ENCODE measurements at places on chromosomes 11 and 22.

DNA sequence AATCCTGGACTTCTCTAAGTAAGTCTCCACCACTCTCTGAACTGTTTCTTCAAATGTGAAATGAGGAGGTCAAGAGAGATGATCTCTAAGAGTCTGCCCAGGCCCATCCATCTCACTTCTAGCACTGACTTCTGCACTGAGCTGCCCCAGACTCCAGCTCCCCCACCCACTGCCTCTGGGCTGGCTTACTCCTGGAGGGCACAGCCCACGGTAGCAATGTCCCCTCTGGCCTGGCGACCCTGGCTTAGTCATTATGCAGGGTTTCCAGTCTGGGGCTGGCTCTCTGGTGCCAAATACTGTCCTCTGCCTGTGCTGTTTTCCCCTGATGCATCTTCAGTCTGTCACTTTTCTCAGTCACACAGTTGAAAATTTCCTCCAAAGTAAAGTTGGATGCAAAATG lies 60.9 kb downstream of the PKNOX2 start:
- no peak for DNase-seq

GRCh38 chr22:27598792-27599191 lies 202.8 kb downstream of the MN1 start:
- DNase-seq: no peak

DNA sequence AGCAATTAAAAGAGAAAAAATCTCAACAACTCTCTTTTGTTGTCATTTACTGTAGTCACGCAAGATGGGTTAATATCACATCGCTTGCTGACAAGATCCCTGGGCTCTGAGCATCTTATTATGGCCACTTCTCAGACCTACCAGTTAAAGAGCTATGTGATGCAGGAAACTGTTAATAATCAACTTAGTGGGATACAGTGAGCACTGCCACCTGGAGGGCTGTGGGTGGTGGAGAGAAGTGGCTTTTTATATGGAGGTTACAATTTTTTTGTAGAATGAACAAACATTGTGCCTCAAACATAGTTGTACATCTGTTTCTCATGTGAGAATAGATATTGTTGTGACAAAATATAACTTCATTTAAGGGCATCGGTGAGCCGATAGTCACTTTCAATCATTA lies 181.0 kb downstream of the TENM4 start:
- DNase-seq: no peak

DNA sequence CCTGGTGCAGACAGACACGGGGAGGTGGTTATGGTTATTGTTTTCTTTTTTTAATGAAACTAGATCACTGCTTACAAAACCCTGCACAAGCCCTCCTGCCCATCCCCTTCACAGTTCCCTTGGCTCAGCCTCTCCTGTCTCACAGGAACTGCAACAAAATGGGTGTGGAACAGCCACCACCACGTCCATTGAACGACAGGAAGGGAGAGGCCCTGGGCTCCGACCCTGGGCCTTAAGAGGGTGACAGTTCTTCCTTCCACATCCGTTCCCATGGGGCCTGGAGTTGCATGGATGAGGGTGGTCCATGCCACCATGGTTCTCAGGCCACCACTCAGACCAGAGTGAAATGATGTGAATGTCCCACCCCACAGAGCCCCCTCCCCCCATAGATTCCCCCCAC lies 15.7 kb downstream of the PRPF19 start:
- DNase-seq: no peak

DNA sequence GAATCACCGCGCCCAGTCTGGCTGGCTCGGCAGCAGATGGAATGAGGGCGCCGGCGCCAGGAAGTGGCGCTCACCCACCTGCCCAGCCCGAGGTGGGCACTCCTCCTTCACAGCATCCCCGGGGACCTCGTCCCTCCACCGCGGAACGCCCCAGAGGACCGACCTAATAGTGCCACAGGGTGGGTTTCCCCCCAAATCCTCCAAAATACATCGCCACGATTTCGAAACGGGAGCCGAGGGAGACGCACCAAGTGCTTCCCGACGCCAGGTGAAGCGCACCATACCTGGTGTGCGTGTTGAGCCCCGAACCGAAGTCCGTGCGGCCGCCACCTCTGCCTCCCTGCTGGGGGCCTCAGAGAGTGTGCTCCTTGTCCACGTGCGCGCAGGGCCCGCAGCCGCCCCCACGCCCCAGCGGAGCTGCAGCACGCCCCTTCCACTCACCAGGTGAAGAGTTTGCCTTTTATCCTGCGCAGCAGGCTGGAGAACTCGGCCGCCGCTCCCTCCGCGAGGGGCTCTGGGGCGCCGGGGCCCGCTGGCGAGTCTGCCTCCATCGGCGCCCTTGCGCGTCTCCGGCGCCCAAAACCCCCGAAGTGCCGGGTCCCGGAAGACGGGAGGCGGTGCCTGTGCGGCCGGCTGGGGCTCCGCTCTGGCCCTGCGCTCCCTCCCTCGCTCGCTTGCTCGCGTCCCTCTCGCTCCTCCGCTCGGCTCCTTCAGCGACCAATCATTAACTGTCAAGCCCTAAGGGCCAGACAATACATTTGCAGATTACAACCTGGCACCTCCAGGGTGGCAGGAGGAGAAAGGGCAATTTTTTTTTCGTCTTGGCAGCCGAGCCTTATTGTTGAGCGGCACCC lies at the start of gene SLC35F2:
SLC35F2 (minus strand) TSS at position 571 of the 854 bp plus-strand sequence; CDS start at position 551, 20 bp downstream.
- no peak for DNase-seq

DNA sequence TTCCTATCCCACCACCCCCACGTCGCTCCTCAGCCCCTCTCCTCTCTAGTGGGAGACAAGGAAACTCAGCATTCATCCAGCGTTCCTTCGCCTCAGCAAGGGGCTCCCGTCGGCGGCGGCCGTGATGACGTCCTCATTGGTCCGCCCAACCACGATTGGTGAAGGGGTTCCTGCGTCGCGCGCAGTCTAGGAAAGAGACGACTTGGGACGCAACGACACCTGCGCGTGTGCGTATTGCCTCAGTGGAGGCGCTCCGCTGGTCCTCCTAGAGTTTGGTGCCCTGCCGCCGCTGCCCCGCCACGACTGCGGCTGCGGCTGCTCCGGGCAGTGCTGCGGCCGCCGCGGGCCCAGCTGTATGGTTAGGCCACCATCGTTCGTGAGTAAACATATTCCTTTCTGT lies 56.6 kb downstream of the CCDC81 start:
- no peak for DNase-seq

- no peak for DNase-seq
These were observed 308.6 kb downstream of the DLG2 start for GRCh38 chr11:85318573-85318972.

DNA sequence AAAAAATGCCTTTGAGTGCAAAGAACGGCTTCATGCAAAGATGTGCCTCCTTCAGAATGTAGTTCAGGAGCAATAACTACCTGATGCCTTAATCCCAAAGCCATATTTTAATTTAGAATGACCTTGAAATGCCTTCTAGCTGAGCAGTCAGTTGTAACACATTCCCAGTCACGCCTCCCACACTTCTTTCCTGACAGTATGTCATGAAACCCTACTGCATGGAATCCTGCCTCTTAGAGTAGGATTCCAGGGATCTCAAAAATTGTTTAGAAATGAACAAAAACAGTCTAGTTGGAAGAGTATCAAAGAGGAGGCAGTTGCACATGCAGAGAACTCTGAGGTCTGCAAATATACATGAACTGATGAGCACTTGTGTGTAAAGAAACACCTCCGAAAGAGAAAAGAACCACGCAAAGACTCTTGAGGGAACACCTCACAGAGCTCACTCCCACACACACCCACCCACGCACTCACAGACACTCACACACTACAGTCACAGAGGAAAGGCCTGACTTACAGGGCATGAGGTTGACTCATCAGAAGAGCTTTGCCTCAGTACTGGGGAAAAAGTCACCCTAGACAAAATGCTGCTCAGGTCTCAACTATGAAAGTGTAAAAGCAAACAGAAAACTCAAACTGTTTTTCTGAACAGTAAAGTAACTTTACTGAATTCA lies 77.4 kb downstream of the GGTLC2 start:
- DNase-seq: no peak

DNA sequence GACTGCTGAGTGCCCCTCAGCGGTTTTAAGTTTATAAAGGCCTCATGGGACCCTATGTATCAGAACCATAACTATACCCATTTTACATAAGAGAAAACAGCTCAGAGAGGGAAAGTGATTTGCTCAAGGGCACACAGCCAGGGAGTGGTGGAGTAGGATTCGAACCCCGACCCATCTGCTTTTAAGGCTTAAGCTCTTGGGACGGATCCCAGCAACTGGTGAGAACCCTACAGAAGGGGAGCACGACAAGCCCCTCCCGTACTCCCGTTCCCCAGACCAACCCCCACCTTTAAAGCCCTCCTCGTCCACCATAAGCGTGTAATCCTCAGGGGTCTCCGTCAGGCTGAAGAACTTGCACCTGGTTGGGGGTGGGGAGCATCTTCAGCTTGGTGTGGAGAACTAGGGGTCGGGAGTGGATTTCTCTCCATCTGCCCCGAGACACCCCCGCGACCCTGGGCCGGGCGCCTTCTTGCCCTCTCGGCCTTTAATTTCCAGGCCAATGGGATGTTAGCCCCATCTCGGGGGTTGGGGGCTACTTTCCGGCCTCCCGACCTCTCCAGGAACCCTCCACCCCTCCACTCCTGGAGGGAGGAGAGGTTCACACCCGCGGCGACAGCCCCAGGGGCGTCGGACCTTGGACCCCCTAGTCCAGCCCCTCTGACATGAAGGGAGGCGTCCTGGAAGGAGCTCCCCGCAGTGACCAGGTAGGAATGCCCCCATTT lies 725 bp downstream of the CASTOR1 start:
- no peak for DNase-seq

- DNase-seq: no peak
These were observed 291.3 kb downstream of the TBC1D22A start for GRCh38 chr22:47053726-47054141.

DNA sequence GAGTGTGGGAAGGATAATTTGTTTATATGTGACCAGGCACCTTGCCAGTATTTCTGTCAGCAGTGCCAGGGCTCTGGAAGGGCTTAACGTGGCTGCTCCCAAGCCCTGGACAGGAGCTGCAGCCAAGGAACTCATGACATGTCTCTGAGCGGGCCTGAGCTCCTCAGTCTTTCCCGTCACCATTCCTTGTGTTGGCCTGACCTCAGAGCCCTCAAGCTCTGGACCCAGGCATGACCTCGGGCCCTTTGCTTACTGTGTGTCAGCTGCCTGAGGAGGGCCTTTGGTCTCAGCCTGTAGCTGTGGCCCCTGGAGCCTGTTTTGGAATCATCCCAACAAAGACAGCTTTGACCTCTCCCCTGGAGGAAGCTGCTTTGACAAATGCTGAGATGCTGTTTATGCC lies 264.1 kb upstream of the PLET1 start:
- no peak for DNase-seq

GRCh38 chr11:129117595-129118350 lies 74.4 kb downstream of the ARHGAP32 start:
- no peak for DNase-seq

DNA sequence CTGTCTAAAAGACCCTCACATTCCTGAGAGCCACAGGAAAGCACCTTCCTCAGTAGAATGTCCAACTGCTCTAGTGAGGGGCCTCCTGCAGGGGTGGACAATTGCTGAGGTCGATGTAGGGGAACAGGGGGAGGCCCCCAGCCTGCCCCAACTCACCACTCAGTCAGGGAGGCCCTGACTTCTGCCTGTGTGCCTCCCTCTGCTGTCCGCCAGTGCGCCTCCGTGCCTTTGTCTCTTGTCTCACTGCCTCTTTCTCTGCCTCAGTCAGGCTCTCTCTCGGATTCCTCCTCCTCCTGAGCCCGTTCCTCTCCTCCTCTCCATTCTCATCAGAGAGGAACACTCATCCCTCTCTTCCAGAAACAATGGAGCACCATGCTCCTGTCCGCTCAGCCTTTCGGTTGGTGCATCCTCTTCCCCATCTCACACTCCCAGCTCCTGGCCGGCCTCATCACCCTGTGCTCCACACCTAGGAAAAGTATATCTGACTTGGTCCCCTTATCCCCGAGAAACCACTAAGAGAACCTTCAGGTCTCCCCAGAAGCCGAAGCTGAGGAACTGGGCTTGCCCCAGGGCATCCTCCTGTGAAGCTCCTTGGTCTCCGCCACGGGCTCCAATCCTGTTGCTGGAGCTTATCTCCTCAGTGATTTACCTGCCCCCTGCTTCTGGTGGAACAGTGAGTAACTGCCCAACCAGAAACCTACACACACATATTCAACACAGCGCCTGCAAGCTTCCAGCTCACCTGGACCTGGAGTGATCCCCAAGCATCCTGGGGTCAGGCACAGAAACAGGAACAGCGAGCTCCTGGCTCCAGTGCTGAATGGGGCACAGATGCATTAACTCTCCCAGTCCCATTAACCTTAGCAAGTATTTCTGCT lies 2.3 kb downstream of the B3GAT1 start:
- no peak for DNase-seq

- DNase-seq: no peak
These were observed 378.4 kb upstream of the PITPNB start for GRCh38 chr22:28297504-28297903.

DNA sequence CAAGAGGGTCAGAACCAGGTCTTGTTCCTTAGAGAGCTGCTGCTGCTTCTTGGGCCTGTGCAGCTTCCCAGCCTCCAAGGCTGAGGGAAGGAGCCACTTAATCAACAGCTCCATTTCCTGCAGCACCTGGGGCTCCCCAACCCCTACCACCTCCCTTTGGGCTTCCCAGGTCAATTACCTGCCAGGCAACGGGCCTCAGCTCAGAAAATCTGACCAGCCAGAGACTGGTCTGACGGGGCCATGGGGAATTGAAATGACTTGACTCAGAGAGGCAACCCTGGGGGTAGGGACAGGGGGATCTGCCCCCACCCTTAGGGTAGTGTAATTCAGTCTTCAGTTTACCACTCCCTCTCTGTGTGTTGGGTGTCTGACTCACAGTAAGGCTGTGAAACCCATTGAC lies 4.7 kb upstream of the MAJIN start:
- no peak for DNase-seq

DNA sequence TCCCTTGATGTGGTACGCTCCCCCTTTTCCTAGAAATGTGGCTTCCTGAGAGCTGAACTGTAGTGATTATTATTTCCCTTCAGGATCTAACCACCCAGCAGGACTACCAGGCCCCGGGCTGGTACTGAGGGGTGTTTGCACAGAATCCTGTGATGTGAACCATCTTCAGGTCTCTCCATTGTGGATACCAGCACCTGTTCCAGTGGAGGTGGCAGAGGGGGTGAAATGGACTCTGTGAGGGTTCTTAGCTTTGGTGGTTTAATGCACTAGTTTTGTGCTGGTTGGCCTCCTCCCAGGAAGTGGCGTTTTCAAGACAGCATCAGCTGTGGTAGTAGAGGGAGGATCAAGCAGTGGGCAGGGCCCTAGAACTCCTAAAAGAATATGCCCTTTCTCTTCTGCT lies 18.6 kb downstream of the C11orf91 start:
- DNase-seq: no peak

DNA sequence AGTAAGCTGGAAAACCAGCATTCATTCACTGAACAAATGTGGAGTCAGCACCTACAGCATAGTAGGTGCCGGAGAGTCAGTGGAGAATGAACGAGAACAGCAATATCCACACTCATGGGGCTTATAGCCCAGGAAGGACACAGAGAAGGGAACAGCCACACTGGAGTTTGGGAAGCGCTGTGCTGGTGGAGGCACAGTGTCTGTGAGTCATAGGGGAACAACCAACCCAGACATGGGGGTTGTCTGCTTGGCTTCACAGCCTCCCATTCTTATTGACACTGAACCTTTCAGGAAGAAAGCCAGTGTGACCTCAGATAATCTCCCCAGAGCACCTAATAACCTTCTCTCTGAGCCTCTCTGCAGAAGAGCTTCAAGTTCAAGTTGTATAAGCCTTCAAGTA lies 56.6 kb upstream of the UBASH3B start:
- no peak for DNase-seq

All from cerebellar nuclear complex (tissue), 1 donor.